Sigmoid colon (tissue), 7 donors: ENCODE measurements at places on chromosomes 2 and 18. TPM values are rescaled to one million over a fixed set of nuclear protein-coding genes. Genes with fewer than 3 reads are reported as not detected.
A peak's percentile ranks its signal among the peaks of the same experiment; 100 is the strongest.

DNA sequence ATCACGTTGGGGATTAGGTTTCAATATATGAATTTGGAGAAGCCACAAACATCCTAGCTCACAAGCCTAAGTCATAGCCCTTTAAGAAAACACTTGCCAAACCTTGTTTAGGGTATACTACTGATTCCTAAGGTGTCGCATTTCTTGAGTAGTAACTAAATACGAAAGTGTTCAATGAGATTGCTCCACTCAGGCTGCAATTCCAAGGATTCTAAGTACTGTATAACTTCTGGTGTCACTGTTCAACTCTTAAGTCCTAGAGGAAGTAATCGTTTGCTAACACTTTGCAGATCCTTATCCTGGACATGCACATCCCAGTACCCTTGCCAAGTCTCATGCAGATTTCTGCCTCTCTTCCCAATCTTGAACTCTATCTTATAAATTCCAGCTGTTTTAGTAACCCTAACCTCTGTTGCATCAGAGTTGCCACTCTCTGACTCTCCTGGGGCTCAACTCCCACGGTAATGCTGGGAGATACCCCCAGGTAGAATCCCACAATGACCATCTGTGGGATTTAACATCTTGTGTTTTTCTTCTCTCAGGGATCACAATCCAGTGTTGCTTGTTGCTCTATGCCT lies 122.4 kb downstream of the HIBCH start:
- no peak overlapping the region for H3K27ac ChIP-seq
- no peaks in the 10 kb centered on the region for H3K4me1 ChIP-seq
- no peak overlapping the region for H3K4me3 ChIP-seq
- H3K27me3 ChIP-seq: no peaks in the 10 kb centered on the region
- DNase-seq: no peak

GRCh38 chr2:169329688-169330554 lies 32.4 kb downstream of the LRP2 start:
- no peak for DNase-seq
- no peaks in the 10 kb centered on the region for H3K36me3 ChIP-seq
- H3K27me3 ChIP-seq: no peaks in the 10 kb centered on the region
- H3K27ac ChIP-seq: no peak overlapping the region
- no peak overlapping the region for H3K4me3 ChIP-seq
- H3K4me1 ChIP-seq: no peaks in the 10 kb centered on the region

GRCh38 chr18:49728542-49728941 lies 84.8 kb downstream of the ACAA2 start:
- no peaks in the 10 kb centered on the region for H3K27me3 ChIP-seq
- no peaks in the 10 kb centered on the region for H3K36me3 ChIP-seq
- no peak for DNase-seq

GRCh38 chr18:74632351-74632679 lies 34.6 kb downstream of the ZNF407 start:
- DNase-seq: no peak
- H3K27ac ChIP-seq: no peak overlapping the region
- H3K27me3 ChIP-seq: no peaks in the 10 kb centered on the region
- no peak overlapping the region for H3K4me3 ChIP-seq
- peaks cover 2% of the 10 kb centered on the region for H3K4me1 ChIP-seq

DNA sequence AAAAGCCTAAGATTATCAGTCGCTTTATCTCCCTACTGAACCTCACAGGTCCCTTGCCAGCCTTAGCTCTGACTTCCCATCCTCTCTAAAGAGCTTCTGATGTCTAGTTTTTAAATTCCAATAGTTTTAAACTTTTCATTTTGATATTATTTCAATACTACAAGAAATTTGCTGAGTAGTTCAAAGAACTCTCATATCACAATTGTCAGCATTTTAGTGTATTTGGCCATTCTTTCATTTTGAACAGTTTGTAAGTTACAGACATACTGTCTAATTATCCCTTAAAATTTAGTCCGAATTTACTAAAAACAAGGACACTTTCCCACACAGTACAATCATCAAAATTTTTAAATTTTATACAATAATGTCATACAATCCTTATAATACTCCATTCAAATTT lies 666.8 kb upstream of the SETBP1 start:
- no peak for DNase-seq
- H3K4me3 ChIP-seq: no peak overlapping the region
- no peaks in the 10 kb centered on the region for H3K36me3 ChIP-seq
- H3K4me1 ChIP-seq: no peaks in the 10 kb centered on the region

GRCh38 chr2:177730363-177730762 lies 337.8 kb downstream of the AGPS start:
- no peaks in the 10 kb centered on the region for H3K27me3 ChIP-seq
- H3K36me3 ChIP-seq: no peaks in the 10 kb centered on the region
- H3K27ac ChIP-seq: no peak overlapping the region
- DNase-seq: no peak
- H3K4me1 ChIP-seq: no peaks in the 10 kb centered on the region

GRCh38 chr2:230007931-230008707 lies 60.6 kb downstream of the SLC16A14 start:
- H3K36me3 ChIP-seq: no peaks in the 10 kb centered on the region
- peaks cover 10% of the 10 kb centered on the region for H3K4me1 ChIP-seq
- no peak overlapping the region for H3K4me3 ChIP-seq
- H3K27me3 ChIP-seq: no peaks in the 10 kb centered on the region
- peak; percentile 82 for DNase-seq

GRCh38 chr2:143355870-143356269 lies 226.7 kb downstream of the ARHGAP15 start:
- no peaks in the 10 kb centered on the region for H3K27me3 ChIP-seq
- H3K36me3 ChIP-seq: no peaks in the 10 kb centered on the region
- no peak overlapping the region for H3K27ac ChIP-seq
- no peak for DNase-seq

DNA sequence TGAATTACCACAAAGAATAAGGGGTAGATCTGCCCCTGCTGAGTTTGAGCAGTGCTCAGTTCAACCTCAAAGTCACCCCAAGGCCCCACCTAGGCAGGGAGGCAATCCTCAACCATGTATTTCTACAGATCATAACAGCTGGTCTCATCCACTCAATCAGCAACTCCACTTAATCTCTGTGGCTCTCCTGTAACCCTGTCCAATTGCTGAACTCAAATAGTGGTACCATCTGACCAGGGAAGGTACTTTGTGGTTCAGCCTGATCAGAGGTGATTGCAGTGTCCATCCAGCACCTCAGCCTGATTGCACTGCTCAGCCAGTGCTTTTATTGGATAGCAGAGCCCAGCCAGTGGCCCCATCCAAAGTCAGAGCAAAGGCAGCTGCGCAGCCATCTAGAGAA lies 91.0 kb upstream of the SLC4A10 start:
- DNase-seq: no peak
- H3K4me3 ChIP-seq: no peak overlapping the region
- no peaks in the 10 kb centered on the region for H3K4me1 ChIP-seq
- H3K27me3 ChIP-seq: no peaks in the 10 kb centered on the region
- no peaks in the 10 kb centered on the region for H3K36me3 ChIP-seq

DNA sequence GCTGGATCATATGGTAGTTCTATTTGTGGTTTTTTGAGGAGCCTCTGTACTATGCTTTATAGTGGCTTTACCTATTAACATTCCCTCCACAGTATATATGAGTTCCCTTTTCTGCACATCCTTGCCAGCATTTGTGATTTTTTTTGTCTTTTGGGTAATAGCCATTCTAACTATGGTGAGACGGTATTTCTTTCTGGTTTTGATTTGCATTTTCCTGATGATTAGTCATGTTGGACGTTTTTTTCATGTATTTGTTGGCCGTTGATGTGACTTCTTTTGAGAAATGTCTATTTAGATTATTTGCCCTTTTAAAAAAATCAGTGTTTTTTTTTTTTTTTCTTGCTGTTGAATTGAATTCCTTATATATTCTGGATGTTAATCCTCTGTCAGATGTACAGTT lies 31.1 kb downstream of the ACTR3 start:
- no peak overlapping the region for H3K4me3 ChIP-seq
- no peak overlapping the region for H3K27ac ChIP-seq
- no peak for DNase-seq
- H3K36me3 ChIP-seq: peaks cover 38% of the 10 kb centered on the region
- H3K4me1 ChIP-seq: no peaks in the 10 kb centered on the region

DNA sequence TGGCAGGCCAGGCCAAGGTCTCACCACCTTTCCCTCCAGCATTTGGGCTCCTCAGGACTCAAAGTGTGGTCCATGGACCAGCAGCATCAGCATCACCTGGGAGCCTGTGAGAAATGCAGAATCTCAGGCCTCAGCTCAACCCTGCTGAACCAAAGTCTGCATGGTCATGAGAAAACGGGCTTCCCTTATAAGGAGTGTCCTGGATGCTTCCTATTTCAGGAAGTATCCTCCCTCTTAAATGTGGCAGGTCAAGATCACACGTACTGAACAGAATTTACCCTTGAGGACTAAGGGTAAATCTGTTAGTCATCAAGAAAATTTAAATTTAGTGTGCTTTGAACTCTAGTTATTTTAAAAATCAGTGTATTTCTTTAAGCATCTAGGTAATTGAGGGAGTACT lies 11.8 kb downstream of the CD8A start:
- DNase-seq: no peak
- H3K27ac ChIP-seq: no peak overlapping the region
- peaks cover 10% of the 10 kb centered on the region for H3K36me3 ChIP-seq
- H3K27me3 ChIP-seq: no peaks in the 10 kb centered on the region

GRCh38 chr2:96501471-96501874 lies 3.7 kb downstream of the NEURL3 start:
- H3K27ac ChIP-seq: no peak overlapping the region
- no peaks in the 10 kb centered on the region for H3K36me3 ChIP-seq
- DNase-seq: no peak
- peaks cover 28% of the 10 kb centered on the region for H3K27me3 ChIP-seq
- H3K4me1 ChIP-seq: no peaks in the 10 kb centered on the region

- no peaks in the 10 kb centered on the region for H3K4me1 ChIP-seq
- H3K27me3 ChIP-seq: peaks cover 13% of the 10 kb centered on the region
- no peaks in the 10 kb centered on the region for H3K36me3 ChIP-seq
- no peak for DNase-seq
Measured at GRCh38 chr2:68645523-68645922, 2.1 kb downstream of the PROKR1 start.

Gene IL36G
- total RNA-seq: not detected

Gene FAM237A
- not detected for total RNA-seq

Gene LCT
- total RNA-seq: not detected

Gene ZNF521
- 40.2 TPM for total RNA-seq

Gene B3GNT7
- 3.8 TPM for total RNA-seq

Gene RALB
- 47.9 TPM for total RNA-seq

Gene CROCC2
- total RNA-seq: not detected

Gene ALPG
- total RNA-seq: not detected

Gene CFC1
- total RNA-seq: not detected

Gene CNGA3
- 8.6 TPM for total RNA-seq

Gene TMEM182
- 0.55 TPM for total RNA-seq
